Progenitor cell of endocrine pancreas (in vitro differentiated cells): ENCODE measurements at places on chromosomes 1 and 21. TPM values are rescaled to one million over a fixed set of nuclear protein-coding genes. Genes with fewer than 3 reads are reported as not detected.

GRCh38 chr1:6962478-6962995 lies 177.3 kb downstream of the CAMTA1 start:
- DNase-seq: peak; percentile 52

- no peak for DNase-seq
Measured at GRCh38 chr1:245087723-245088122, 67.1 kb upstream of the KIF26B start.

GRCh38 chr21:28418726-28419514 lies 573.8 kb downstream of the LTN1 start:
- DNase-seq: no peak

GRCh38 chr1:46335081-46335480 lies 5.5 kb upstream of the NSUN4 start:
- no peak for DNase-seq

- DNase-seq: no peak
Measured at GRCh38 chr1:159949123-159949522, 3.7 kb upstream of the IGSF9 start.

DNA sequence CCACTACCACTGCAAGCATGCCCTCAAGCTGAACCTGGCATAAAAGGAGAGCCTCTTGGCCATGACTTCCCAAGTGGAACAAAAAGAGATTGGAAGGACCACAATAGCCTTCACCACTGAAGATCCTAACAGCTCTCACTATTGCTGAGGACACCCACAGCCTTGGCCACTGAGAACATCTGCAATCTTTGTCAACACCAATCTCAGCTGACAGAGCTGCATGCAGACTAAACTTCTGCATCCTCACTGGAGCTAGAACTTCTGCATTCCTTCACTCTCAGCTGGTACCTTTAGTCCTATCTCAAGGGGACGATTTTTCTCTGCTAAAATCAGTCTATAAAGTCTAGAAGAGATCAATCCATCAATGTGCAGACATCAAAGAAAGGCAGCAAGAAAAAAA lies 8.3 kb upstream of the FCRL2 start:
- no peak for DNase-seq

COA6 gene
- 31.4 and 32.6 TPM in 2 replicates for total RNA-seq

CHRM3 gene
- 2.0 and 3.0 TPM in 2 replicates for total RNA-seq

POU3F1 gene
- 0.31 and 0.43 TPM in 2 replicates for total RNA-seq
